ENCODE measurements at places on chromosomes 7 and 10.

DNA sequence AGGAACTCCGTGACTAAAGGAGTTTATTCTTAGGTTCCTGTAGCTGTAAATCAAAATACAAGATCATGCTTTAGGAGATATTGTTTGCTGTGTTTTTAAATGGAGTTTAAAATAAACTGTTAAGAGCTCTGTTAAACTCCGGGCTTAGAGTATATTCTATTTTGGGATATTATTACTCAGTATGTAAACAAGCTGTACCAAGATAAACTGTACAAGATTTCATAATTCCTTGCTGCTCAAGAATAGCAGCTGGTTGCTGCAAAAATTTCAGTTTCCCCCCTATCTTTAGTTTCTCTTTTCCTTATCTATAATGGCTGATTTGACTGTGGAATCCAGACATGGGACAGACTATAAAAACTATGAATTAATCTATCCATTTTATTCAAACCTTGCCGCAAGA is 215.7 kb downstream of the HTR7 start:
- no peak for DNase-seq
- H3K4me1 ChIP-seq: peaks cover 10% of the 10 kb centered on the region
- no peaks in the 10 kb centered on the region for H3K36me3 ChIP-seq
- H3K27ac ChIP-seq: peak overlapping the region; percentile 39
- H3K4me3 ChIP-seq: no peak overlapping the region
- H3K27me3 ChIP-seq: no peaks in the 10 kb centered on the region

DNA sequence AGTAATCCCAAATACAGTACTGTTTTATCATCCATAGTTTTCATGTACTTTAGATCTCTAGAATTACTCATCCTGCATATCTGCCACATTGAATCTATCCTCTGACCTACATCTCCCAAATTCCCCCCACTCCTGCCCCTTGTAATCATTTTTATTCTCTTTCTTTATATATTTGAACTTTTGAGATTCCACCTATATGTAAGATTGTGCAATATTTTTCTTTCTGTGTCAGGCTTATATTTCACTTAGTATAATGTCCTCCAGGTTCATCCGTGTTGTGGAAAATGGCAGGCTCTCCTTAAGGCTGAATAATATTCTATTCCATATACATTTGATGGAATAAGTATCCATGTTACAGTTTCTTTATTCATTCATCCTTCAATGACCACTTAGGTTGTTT is 640.4 kb downstream of the POM121L12 start:
- no peak overlapping the region for H3K27ac ChIP-seq
- H3K36me3 ChIP-seq: no peaks in the 10 kb centered on the region
- no peak overlapping the region for H3K4me3 ChIP-seq
- no peaks in the 10 kb centered on the region for H3K4me1 ChIP-seq
- H3K27me3 ChIP-seq: no peaks in the 10 kb centered on the region

- no peak overlapping the region for H3K27ac ChIP-seq
- DNase-seq: no peak
- no peak overlapping the region for H3K4me3 ChIP-seq
- peaks cover 25% of the 10 kb centered on the region for H3K4me1 ChIP-seq
- peaks cover 41% of the 10 kb centered on the region for H3K36me3 ChIP-seq
- no peaks in the 10 kb centered on the region for H3K27me3 ChIP-seq
Measured at GRCh38 chr10:35569111-35569707, 35.9 kb upstream of the GJD4 start.

- peaks cover 54% of the 10 kb centered on the region for H3K4me1 ChIP-seq
- DNase-seq: no peak
- peak overlapping the region; percentile 24 for H3K27ac ChIP-seq
- H3K4me3 ChIP-seq: no peak overlapping the region
Measured at GRCh38 chr10:58700591-58700990, 187.9 kb downstream of the BICC1 start.

- H3K4me1 ChIP-seq: peaks cover 7% of the 10 kb centered on the region
- no peaks in the 10 kb centered on the region for H3K27me3 ChIP-seq
- no peaks in the 10 kb centered on the region for H3K36me3 ChIP-seq
- DNase-seq: no peak
Measured at GRCh38 chr7:54946271-54946670, 72.5 kb upstream of the EGFR start.

GRCh38 chr10:10878963-10879362 is 138.7 kb upstream of the CELF2 start:
- H3K27ac ChIP-seq: no peak overlapping the region
- no peaks in the 10 kb centered on the region for H3K36me3 ChIP-seq
- H3K4me3 ChIP-seq: no peak overlapping the region
- no peak for DNase-seq
- no peaks in the 10 kb centered on the region for H3K4me1 ChIP-seq

DNA sequence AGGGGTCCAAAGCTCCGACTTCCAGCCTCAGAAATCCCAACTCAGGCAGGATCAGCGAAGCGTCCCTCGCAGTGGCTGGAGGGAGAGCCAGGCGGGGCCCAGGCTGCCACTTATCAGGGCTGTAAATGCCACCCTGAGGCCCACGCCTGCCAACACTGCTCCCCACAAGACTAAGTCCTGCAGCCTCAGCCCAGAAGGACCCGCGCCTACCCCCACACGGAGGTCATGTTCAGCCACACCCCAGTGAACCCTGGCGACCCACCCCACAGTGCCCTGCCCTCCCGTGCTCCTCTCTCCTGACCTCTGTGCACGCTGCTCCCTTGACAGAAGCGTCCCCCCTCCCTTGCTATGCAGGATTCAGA is 3.2 kb downstream of the PSMG3 start:
- no peak overlapping the region for H3K27ac ChIP-seq
- H3K36me3 ChIP-seq: peaks cover 16% of the 10 kb centered on the region
- peaks cover 25% of the 10 kb centered on the region for H3K4me1 ChIP-seq
- H3K4me3 ChIP-seq: no peak overlapping the region

DNA sequence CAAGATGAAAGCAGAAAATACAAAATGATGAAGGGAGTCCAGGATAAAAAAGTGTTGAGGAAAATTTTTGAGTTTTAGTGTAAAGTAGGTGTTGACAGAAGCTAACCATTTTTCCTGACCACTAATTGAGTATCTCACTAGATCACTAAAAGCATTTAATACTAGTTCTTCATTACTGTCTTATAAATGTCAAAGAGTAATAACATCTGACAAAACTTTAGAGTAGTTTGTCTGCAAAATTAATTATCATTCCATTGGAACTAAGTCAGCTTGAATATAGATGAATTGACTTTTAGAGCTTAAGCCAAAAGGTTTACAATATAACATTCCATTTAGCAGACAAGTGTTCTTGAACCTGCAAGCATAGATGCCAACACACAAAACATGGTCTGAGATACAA is 232.9 kb downstream of the FOXP2 start:
- no peak for DNase-seq
- no peak overlapping the region for H3K4me3 ChIP-seq
- H3K4me1 ChIP-seq: no peaks in the 10 kb centered on the region
- H3K36me3 ChIP-seq: no peaks in the 10 kb centered on the region

DNA sequence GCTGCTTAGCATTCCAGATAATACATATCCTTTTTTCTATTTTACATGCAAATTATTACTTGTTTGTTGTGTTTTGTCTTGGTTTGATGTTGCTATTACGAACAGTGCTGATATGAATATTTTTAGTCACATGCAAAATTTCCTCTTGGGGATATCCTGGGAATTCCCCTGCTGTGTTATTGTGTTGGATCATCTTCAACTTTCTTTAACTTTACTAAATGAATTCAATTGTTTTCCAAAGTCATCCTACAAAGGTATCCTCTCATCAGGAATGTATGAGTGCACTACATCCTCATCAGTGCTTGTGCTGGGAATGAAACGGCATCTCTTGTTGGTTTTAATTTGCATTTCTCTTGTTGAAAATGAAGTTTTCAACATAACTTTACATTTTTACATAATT is 87.1 kb downstream of the AASS start:
- no peak for DNase-seq
- no peak overlapping the region for H3K4me3 ChIP-seq
- no peaks in the 10 kb centered on the region for H3K27me3 ChIP-seq
- H3K36me3 ChIP-seq: no peaks in the 10 kb centered on the region

DNA sequence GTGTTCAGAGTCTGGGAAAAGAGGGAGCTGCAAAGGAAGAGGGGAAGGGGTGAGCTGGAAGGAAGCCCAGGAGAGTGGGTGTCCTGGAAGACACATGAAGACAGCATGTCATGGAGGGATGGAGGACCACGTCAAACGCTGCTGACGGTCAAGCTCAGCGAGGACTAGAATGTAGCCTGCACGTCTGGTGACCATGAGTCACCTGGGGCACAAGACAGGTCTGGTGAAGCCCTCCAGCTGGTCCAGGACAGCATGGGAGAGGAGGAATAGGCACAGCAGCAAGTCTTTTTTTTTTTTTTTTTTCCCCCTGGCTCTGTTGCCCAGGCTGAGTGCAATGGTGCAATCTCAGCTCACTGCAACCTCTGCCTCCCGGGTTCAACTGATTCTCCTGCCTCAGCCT is 19.6 kb upstream of the AMZ1 start:
- no peak for DNase-seq
- H3K4me1 ChIP-seq: no peaks in the 10 kb centered on the region
- H3K27me3 ChIP-seq: peaks cover 6% of the 10 kb centered on the region
- no peaks in the 10 kb centered on the region for H3K36me3 ChIP-seq
- no peak overlapping the region for H3K27ac ChIP-seq
- H3K4me3 ChIP-seq: no peak overlapping the region

DNA sequence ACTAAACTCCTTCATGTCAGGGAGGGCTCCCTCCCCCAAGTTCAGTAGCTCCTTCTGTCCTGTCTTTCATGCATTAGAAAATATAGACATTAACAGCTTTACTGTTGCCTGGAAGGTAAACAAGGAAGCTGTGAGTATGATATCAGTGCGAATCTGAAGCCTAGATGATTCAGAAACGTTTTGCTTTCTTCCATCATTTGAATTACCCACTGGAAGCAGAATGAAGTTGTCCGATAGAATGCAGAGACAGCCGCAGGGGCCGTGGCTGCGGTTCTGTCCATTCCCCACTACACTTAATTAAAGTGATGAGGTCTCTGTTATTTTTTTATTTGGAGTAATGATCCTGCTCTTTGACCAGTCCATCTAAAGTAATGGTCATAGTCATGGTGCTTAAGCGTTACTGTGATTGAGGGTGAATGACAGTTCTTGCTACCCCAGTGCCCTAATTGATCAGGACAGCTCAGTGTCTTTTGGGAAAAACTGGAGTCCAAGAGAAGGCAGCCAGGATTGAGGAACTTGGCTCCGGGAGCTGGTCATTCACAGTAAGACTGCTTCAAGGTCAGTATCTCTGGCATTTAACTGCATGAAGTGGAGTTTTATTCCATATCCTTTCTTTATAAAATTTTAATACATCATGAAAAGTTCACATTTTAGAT is 69.9 kb downstream of the PTPRE start:
- peaks cover 8% of the 10 kb centered on the region for H3K4me1 ChIP-seq
- DNase-seq: no peak
- peak overlapping the region; percentile 53 for H3K27ac ChIP-seq
- H3K4me3 ChIP-seq: no peak overlapping the region
- H3K27me3 ChIP-seq: no peaks in the 10 kb centered on the region

GRCh38 chr10:71247414-71247705 is 35.0 kb downstream of the UNC5B start:
- H3K36me3 ChIP-seq: no peaks in the 10 kb centered on the region
- H3K27ac ChIP-seq: no peak overlapping the region
- no peak overlapping the region for H3K4me3 ChIP-seq
- no peaks in the 10 kb centered on the region for H3K27me3 ChIP-seq
- H3K4me1 ChIP-seq: peaks cover 44% of the 10 kb centered on the region
- DNase-seq: no peak

DNA sequence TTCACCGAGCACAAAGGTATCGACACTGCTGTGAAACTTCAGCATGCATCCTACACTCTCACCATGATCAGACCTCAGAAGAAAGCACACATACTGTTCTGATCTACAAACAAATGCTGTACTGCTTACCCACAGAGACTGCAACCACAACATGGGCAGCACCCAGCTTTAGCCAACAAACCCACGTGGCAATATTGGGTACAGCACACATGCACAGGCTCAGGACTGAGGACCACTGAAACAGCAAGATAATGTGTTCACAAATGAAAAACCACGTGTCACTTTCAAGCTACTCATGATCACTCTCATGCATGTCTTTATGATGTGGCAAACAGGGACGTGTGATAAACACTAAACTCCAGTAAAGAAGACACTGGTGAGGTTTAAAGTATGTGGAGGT is 119.3 kb upstream of the PTN start:
- H3K27me3 ChIP-seq: no peaks in the 10 kb centered on the region
- H3K27ac ChIP-seq: no peak overlapping the region
- no peaks in the 10 kb centered on the region for H3K4me1 ChIP-seq
- H3K4me3 ChIP-seq: no peak overlapping the region

- no peaks in the 10 kb centered on the region for H3K36me3 ChIP-seq
- H3K27ac ChIP-seq: no peak overlapping the region
- H3K4me1 ChIP-seq: no peaks in the 10 kb centered on the region
Measured at GRCh38 chr10:123571978-123572377, 94.2 kb upstream of the GPR26 start.

GRCh38 chr7:152512706-152513105 is 76.9 kb upstream of the KMT2C start:
- H3K4me1 ChIP-seq: no peaks in the 10 kb centered on the region
- peaks cover 5% of the 10 kb centered on the region for H3K27me3 ChIP-seq
- H3K4me3 ChIP-seq: no peak overlapping the region
- H3K27ac ChIP-seq: no peak overlapping the region

- H3K4me1 ChIP-seq: no peaks in the 10 kb centered on the region
- H3K4me3 ChIP-seq: no peak overlapping the region
- no peak overlapping the region for H3K27ac ChIP-seq
- DNase-seq: no peak
Measured at GRCh38 chr7:40418448-40418847, 283.6 kb downstream of the SUGCT start.

- H3K27ac ChIP-seq: no peak overlapping the region
- no peak overlapping the region for H3K4me3 ChIP-seq
- peaks cover 64% of the 10 kb centered on the region for H3K4me1 ChIP-seq
- H3K36me3 ChIP-seq: no peaks in the 10 kb centered on the region
Measured at GRCh38 chr10:113084031-113084430, 134.0 kb downstream of the TCF7L2 start.

Data from tibial artery (tissue), 4 donors.